ENCODE measurements at places on chromosomes 4 and X. TPM values are rescaled to one million over a fixed set of nuclear protein-coding genes. Genes with fewer than 3 reads are reported as not detected.
A peak's percentile ranks its signal among the peaks of the same experiment; 100 is the strongest.

- no peak for ATAC-seq
Observed at GRCh38 chrX:116417968-116418367, 18.4 kb upstream of the SLC6A14 start.

- no peak for ATAC-seq
Observed at GRCh38 chr4:115780835-115781234, 667.4 kb upstream of the NDST4 start.

Gene NPY5R
- total RNA-seq: not detected

Gene CABS1
- total RNA-seq: not detected

GRCh38 chrX:22025751-22026150 lies 6.4 kb upstream of the PHEX start:
- ATAC-seq: no peak

GRCh38 chr4:62531731-62532130 lies 1331.6 kb downstream of the ADGRL3 start:
- ATAC-seq: no peak

- ATAC-seq: peak; percentile 39
Observed at GRCh38 chr4:38967260-38968095, 64.7 kb downstream of the TMEM156 start.

Gene PPID
- 54.6 TPM for total RNA-seq

DNA sequence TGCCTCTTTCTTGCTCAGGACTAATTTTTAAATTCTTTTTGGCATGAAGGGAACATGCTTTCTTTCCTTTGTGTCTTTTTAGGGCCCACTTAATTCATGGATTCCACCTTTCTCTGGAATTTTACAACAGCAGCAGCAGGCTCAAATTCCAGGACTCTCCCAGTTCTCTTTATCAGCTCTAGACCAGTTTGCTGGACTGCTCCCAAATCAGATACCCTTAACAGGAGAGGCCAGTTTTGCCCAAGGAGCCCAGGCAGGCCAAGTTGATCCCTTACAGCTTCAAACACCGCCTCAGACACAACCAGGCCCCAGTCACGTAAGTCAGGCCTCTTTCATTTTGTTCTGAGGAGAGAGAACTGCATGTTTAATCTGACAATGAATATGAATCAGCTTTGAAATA lies 2.3 kb downstream of the ODAM start:
- no peak for ATAC-seq

Data from activated T-helper 17 cell treated with anti-CD3 and anti-CD28 coated beads, Interleukin-2, amount 50 U/mL, for 72 hours (primary cell).